COLO829 (cell line): ENCODE measurements at places on chromosomes 1 and 21.

GRCh38 chr1:44637702-44638411 is 36.4 kb downstream of the TMEM53 start:
- no peak for DNase-seq

DNA sequence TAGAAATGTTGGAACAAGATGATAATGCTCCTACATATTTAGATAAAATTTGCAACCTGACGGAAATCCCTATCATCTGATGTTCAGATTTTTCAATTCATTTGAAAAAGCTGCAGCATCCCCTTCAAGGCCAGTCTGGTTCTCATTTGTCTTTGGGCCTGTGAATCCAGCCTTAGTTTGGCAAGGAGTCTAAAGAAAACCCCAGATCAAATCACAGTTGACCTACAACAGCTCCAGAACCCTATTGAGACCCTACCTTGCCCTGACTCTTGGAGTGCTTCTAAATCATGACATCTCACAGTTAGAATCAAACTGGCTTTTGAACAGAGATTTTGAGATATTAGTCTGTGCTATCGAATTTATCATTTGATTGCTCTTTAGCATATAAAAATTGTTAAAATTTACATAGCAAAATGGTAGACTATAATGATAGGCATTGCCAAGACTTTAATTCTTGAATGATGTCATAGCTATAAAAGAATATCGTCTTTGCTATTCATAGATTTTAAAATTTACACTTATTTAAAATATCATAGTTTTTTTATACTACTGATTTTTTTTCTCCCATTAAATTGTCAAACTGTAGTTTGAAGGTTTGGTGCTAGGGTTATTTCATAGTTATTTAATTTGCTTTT is 2.2 kb downstream of the PPP2R5A start:
- DNase-seq, result no peak

DNA sequence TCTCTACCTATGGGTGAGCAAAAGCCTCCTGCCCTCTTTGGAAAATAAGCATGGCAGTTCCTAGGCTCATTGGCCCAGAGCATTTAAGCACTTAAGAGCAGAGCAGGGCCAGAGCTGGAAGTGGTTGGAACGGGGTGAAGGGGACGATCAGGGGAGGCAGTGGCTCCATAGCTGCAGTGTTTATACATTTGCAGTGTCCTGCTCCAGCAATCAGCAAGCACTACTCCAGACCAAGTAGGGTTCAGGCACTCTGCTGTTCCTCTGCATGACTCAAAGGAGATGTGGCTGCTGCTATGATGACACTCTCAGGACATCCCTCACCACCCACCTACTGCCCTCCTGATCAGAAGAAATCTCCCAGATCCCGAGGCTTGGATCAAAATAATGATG is 55.0 kb downstream of the TRABD2B start:
- DNase-seq, result no peak

DNA sequence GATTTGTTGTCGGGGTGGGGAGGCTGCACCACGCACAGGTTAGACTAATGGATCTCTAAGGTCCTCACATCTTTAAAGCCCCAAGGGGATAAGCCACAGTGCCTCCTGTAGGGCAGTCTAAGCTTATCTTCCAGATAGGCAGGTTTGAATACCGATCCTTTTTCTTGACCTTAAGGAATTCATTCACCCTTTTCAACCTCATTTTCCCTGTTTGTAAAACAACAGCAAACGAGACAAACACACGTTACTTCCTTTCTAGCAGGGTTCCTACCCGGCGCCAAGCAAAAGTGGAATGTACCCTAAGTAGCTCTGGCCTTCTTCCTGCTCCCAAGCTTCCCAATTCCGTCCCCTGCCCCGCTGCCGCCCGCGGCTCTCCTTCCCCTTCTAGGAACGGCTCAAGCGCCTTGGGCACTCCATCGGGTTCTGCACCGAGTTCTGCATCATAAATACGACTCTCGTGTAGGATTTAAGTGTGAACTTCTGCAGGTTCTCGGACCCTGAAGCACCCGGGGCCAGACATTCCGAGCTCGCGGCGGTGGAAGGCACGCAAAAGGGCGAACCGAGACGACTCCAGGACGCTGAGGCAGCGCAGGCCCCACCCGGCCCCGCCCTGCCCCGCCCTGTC is 548 bp upstream of the CDC20 start:
- peak; percentile 61 for DNase-seq

DNA sequence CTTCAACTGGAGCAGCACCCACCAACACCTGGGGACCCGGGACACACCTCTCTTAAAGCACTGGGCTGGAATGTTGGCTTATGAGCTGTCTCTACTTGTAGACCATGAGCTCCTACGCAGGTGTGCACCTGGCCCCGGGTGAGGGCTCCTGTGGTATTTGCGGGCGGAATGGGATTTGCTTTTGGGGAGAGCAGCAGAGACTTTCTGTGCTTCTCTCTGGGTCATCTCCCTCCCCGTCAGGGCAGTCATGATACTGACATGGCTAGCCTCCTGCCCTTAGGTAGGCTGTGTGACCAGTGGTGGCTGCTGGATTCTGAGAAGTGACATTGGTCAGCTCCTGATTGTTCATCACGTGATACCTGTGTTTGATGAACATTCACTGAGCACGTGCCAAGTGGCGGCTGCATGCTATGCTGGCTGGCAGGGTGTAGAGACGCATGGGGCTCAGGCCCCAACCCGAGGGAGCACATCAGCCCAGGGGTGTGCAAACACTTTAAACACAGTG is 9.0 kb upstream of the ZBTB21 start:
- DNase-seq, result no peak

GRCh38 chr1:14658642-14659041 is 60.2 kb downstream of the KAZN start:
- no peak for DNase-seq

GRCh38 chr1:183716286-183716685 is 63.2 kb upstream of the APOBEC4 start:
- DNase-seq, result no peak

- DNase-seq, result peak; percentile 20
Measured at GRCh38 chr1:7300893-7301663, 470.0 kb upstream of the VAMP3 start.

GRCh38 chr21:27557356-27557755 is 590.5 kb upstream of the ADAMTS5 start:
- no peak for DNase-seq

GRCh38 chr21:45266518-45267389 is 20.9 kb downstream of the POFUT2 start:
- DNase-seq, result no peak

DNA sequence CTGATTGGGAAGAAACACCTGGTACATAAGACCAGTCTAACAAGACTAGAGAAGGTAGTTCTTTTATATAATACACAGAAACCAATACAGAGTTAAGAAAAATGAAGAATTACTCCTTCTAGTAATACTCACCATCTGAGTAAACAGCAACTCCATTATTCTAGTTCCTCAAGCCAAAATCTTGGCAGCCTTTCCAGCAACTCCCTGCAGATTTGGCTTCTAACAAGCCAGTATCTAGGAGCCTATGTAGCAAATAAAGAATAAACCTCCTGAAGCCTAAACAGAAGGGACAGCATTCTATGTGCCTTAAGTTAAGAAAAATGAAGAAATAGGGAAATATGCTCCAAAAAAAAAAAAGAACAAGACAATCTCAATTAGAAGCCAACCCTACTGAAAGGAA is 24.5 kb downstream of the ERO1B start:
- DNase-seq, result no peak

GRCh38 chr1:15680131-15680530 is 4.0 kb upstream of the PLEKHM2 start:
- peak; percentile 31 for DNase-seq

GRCh38 chr1:87296206-87296605 is 32.5 kb upstream of the LMO4 start:
- no peak for DNase-seq

- DNase-seq, result no peak
Measured at GRCh38 chr1:12359359-12360133, 129.7 kb downstream of the VPS13D start.

- no peak for DNase-seq
Measured at GRCh38 chr1:153364766-153365666, 7.4 kb downstream of the S100A9 start.

DNA sequence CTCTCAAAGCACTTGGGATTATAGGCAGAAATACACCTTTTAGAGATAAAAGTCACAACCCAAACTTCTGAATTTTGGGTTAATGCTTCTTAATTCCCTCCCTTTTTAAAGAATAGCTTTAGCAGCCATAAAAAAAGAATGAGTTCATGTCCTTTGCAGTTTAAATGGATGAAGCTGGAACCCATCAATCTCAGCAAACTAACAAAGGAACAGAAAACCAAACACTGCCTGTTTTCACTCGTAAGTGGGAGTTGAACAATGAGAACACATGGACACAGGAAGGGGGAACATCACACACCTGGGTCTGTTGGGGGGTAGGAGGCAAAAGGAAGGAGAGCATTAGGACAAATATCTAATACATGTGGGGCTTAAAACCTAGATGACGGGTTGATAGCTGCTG is 55.8 kb downstream of the SLC27A3 start:
- no peak for DNase-seq

- no peak for DNase-seq
Measured at GRCh38 chr1:231238298-231238697, 2.7 kb upstream of the GNPAT start.

DNA sequence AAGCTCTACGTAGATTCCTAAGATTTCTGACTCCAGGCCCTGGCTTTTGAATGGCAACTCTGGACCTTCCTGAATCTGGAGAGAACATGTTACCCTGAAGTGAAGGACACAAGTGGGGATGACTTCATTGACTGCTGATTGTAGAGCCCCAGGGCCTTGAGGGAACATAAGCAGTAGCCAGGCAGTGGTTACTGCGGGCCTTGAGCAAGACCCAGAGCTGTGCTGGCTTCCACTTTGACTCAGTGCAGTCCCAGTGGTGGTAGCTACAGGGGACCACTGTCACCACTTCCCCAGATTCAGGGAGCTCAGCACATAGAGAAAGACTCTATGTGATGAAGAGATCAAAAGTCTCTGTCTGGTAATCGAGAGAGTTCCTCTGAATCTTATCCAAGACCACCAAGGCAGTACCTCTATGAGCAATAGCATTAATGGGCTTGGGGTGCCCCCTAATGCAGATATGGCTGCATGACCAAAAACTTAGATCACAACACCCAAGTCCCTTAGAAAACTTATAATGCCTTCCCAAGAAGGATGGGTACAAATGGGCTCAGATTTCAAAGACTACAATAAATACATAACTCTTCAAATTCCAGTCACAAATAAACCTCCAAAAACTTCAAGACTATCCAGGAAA is 1278.3 kb downstream of the AMY1C start:
- DNase-seq, result no peak

- no peak for DNase-seq
Measured at GRCh38 chr1:93288558-93288957, 57.1 kb upstream of the DR1 start.

DNA sequence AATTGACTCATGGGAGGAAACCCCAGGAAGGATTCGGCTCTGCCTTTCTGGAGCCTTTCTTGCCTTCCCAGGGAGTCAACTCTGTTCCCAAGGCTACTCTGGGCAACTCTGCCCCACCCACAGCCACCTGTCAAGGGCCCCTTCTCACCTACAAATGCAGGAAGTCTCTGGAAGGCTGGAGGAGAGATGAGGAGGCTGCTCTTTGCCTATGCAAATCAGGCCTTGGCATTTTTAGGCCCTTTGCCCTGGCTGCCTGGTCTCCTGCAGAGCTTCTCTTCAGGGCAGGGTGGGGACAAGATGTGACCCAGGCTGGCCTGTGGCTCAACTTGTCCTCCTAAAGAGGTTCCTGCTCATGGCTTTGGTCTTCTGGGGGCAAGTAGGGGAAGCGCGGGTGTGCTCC is 5.4 kb downstream of the SLC6A9 start:
- no peak for DNase-seq

GRCh38 chr1:155681776-155682175 is 6.8 kb downstream of the YY1AP1 start:
- no peak for DNase-seq

GRCh38 chr21:35284199-35284598 is 235.1 kb upstream of the RUNX1 start:
- DNase-seq, result no peak

- no peak for DNase-seq
Measured at GRCh38 chr21:28928578-28929420, 63.9 kb downstream of the LTN1 start.

GRCh38 chr1:151964510-151964909 is 29.1 kb downstream of the S100A10 start:
- DNase-seq, result no peak

- no peak for DNase-seq
Measured at GRCh38 chr1:201728731-201729130, 100.2 kb upstream of the IPO9 start.

- no peak for DNase-seq
Measured at GRCh38 chr1:185581020-185581419, 153.2 kb upstream of the HMCN1 start.

DNA sequence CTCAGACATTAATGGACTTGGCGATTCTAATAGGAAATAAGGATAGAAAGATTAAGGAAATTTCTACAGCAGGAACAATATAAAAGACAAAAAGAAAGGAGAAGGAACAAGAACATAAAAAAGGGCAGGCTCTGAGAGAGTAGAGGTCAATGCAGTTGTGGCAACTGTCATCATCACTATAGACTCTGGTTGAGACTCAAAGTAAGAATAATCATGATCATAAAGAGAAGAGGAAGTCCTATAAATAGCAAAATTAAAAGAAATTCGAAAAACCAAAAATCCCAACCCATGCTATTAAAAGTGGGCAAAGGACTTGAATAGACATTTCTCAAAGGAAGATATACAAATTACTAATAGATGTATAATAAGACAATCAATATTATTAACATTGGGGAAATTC is 14.4 kb upstream of the XCL1 start:
- DNase-seq, result no peak

DNA sequence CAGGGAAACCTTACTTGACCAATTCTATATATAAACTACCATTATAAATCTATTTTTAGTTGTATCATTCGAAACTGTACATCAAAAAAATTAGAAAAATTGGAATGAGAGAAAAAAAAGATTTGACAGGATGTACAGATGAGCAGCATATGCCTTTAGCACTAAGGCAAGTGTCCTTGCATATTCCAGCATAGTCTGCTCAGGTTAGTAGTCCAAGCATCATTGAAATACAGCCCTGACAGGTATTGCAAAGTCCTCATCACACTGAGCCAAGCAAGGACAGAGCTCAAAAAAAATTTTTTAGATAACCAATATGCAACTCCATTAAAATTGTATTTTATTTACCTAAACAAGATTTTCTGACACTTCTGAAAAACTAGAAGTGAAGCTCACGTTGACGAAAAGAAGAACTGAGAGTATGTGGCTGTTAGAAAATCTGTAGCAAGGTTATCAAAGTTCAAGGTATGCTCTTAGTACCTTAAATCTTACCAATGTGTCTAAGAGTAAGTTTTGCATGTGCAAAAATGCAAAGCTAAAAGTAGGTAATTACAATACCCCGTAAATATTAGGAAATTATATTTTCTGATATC is 465.6 kb upstream of the ADGRL4 start:
- no peak for DNase-seq

GRCh38 chr1:111223126-111223685 is 4.3 kb upstream of the CHI3L2 start:
- no peak for DNase-seq

- no peak for DNase-seq
Measured at GRCh38 chr1:67890857-67891256, 57.6 kb upstream of the GNG12 start.
